ENCODE measurements at places on chromosomes 1 and 21.

DNA sequence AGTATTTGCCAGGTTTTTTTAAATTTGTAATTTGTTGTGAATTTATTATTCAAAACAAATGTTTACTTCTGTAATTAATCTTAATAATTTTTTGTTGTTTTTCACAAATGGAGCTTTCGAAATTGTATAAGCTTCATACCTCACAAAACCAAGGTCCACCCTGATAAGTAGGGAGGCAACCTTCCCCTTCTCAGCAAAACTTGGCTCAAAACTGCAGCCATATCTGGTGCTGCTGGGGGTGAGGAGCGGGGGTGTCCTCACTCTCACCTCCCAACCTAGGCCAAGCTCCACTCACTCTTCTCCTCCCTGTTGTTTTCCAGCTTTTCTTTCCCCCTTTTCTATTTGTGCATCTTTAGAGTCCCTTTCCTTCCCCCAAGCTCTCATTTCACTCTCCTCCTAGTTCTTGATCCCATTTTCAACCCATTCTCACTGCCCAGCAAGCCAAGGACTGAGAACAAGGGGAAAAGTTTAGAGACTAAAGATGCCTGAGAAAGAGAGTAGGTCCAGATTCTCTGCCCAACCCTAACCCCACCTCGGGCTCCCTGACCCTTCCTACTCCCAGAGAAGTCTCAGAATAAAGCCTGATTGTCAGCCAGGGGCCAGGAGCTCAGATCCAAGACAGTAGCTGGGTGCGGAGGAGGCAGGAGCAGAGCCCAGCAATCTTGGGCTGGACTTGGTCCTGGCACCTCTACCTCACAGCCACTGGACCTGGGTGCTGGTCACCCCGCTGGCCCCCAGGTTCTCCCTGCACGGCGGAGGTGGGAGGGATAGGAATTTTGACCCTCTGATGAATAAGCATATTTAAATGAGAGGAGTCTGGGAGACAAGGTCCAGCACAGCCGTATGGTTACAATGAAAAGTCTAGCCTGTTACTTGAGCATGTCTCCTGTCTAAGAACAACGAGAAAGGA lies 8.3 kb upstream of the CFAP45 start:
- DNase-seq, result no peak

DNA sequence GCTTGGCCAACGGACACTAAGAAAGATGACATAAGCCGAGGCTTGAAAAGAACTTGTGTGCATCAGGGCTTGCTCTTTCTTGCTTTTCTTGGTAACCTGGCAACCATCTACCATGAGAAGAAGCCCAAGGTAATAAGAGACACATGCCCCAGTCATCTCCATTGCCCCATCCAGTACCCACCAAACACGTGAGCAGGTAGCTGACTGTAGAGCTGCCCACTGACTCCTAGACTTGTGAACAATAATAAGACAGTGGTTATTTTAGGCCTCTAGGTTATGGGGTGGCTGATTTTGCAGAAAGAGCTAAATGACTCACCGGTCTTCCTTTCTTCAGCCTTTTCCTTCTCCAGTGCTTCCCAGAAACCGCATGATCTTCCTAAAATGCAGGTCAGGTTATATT lies 105.0 kb upstream of the JUN start:
- no peak for DNase-seq

DNA sequence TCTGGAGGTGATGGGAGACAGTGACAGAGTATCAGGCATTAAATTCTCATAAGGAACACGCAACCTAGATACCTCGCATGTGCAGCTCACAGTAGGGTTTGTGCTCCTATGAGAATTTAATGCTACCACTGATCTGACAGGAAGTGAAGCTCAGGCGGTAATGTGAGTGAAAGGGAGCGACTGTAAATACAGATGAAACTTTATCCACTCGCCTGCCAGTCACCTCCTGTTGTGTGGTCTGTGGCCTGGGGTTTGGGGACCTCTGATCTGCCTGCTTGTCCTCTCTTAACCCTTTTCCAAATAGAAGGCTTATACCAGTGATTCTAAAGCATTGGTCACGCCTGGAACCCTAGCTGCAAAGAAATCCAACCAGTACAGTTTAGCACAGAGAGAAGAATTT lies 15.3 kb downstream of the GABPA start:
- no peak for DNase-seq

DNA sequence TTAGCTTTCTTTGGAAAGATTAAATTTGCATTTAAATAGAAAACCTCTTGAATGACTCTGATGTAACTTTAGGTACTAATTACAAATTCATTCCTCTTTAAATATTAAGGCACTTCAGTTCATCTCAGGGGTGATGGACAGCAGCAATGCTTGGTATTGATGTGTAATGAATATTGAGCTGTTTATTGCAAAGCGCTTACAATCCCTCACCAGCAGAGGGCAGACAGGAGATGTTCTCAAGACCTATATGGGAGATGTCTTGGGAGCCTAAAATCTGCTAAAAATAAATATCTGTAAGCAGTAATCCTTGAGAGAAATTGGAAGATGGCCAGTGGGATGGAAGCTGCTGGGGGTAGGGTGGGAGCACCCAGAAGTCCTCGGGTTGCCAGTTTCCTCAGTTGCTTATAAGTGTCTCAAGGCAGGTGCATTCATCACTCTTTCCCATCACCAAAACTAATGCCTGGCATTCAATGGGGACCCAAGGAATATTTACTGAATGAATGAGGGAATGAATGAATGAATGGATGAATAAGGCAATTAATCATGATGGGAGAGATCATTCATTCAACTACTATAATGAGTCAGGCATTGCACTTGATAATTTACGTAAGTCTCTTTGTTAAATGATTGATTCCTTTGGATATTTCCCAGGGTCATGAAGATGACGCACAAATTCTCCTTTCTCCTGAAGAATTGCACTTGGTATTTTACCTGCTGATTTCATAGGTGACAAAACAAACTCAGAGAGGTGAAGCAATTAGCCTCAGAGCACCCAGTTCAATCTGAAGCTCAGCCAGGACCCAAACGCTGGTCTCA lies 2.3 kb downstream of the KLHDC8A start:
- DNase-seq, result no peak

DNA sequence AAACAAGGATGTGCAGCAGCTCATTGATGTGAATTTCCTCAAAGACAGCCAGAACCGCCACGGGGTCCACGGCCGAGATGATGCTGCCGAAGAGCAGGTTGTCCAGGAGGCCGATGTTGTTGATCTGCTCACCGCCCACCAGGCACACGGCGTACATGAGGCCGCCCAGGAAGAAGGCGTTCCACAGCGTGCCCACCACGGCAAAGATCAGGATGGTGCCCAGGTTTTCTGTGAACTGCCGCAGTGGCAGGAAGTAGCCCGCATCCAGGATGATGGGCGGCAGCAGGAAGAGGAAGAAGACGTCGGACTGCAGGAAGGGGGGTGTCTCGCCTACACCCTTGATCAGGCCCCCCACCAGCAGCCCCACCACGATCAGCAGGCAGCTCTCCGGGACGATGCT lies 41.1 kb downstream of the SLC9A1 start:
- no peak for DNase-seq

GRCh38 chr1:15943992-15944307 lies 32.0 kb downstream of the ZBTB17 start:
- DNase-seq, result no peak

DNA sequence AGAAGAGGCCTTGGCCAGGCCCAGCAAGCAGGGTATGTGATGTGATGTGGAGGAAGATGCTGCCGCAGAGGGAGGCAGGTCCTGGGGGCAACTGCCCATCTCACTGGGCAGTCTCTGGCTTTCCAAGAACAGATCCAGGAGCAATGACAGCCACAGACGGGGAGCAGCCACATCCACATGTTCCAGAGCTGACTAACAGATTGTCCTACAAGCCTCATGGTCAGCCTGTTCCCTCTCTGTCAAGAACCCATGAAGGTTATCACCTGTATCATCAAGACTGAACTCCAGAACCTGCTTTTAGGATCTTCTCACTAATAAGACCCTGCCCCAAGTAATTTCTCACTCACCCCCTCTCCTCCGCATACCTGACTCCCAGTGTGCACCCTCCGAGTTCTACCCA lies 187.8 kb downstream of the RUNX1 start:
- no peak for DNase-seq

DNA sequence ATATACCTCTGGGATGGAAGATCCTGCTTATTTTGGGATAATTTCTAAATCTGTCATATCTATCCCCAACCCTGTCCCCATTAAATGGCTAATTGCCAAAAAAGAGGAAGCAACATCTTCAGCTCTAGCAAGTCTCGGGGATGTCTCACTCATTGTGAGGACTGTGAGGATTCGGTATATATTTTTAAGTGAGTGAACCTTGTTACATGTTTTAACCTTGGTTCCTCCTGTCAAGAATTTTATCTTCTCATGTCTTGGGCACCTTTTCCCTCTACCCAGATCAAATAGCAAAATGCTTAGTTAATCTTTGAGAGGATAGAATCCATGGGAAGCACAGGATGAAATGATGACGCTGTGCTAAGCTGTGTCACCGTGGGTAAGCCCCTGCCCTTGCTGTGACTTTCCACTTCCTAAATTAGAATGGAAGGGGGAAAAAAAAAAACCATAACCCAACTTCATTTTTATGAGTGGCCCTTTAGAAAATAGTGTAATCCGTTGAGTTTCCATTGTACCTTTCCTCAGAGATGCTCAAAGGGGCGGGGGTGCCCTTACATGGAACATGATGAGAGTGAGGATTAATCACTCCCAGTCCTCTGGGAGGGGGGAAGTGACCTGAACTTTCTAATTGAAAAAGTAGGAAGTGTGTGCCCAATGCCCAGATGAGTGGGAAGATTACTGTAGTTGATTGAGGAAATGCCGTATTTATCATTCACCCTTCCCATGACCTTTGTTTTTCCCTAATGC lies 7.6 kb downstream of the ATP1A1 start:
- DNase-seq, result no peak

- DNase-seq, result no peak
Observed at GRCh38 chr1:201825245-201825644, 3.7 kb upstream of the IPO9 start.

GRCh38 chr1:227416156-227416830 lies 98.0 kb upstream of the CDC42BPA start:
- DNase-seq, result no peak

All from GM12891 (cell line).